Right ventricle myocardium inferior (tissue), 1 donor: ENCODE measurements at places on chromosomes 7 and 10. TPM values are rescaled to one million over a fixed set of nuclear protein-coding genes. Genes with fewer than 3 reads are reported as not detected.

The SPDYE5 gene
- total RNA-seq: not detected

- no peak for DNase-seq
These were observed 33.5 kb upstream of the DLD start for GRCh38 chr7:107857541-107857912.

- peak; percentile 79 for DNase-seq
These were observed 30.6 kb upstream of the PFKFB3 start for GRCh38 chr10:6171881-6172695.

- DNase-seq: no peak
These were observed 59.4 kb upstream of the NAMPT start for GRCh38 chr7:106344211-106344610.

The ZNF107 gene
- 1.7 TPM for total RNA-seq

GRCh38 chr10:130141460-130141859, 5.3 kb downstream of the GLRX3 start:
- no peak for DNase-seq

- DNase-seq: no peak
These were observed 35.6 kb downstream of the POLL start for GRCh38 chr10:101552442-101552841.

DNA sequence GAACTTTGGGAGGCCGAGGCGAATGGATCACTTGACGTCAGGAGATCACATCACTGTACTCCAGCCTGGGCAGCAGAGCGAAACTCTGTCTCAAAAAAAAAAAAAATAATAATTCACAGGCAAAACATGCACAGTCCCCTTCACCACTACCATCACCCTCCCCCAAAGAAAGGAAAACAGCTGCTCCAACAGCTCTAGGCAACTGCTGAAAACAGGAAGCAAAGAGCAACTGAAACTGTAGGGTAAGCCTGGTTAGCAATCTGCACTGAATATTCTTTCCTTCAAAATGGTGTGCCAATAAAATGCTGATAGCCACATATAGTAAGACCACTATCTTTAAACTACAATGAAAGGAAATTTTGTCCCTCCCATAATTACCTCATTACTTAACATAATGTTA, 11.8 kb downstream of the NT5C2 start:
- no peak for DNase-seq

The CDHR1 gene
- total RNA-seq: 0.65 TPM

The NPFFR1 gene
- not detected for total RNA-seq

GRCh38 chr7:467393-467828, 52.2 kb downstream of the PDGFA start:
- DNase-seq: no peak

- DNase-seq: peak; percentile 37
These were observed 1.4 kb downstream of the NUDT1 start for GRCh38 chr7:2243458-2243857.

- DNase-seq: no peak
These were observed 55.6 kb upstream of the SKAP2 start for GRCh38 chr7:26919906-26920493.

GRCh38 chr10:23258516-23258915, 66.4 kb downstream of the PTF1A start:
- DNase-seq: no peak

DNA sequence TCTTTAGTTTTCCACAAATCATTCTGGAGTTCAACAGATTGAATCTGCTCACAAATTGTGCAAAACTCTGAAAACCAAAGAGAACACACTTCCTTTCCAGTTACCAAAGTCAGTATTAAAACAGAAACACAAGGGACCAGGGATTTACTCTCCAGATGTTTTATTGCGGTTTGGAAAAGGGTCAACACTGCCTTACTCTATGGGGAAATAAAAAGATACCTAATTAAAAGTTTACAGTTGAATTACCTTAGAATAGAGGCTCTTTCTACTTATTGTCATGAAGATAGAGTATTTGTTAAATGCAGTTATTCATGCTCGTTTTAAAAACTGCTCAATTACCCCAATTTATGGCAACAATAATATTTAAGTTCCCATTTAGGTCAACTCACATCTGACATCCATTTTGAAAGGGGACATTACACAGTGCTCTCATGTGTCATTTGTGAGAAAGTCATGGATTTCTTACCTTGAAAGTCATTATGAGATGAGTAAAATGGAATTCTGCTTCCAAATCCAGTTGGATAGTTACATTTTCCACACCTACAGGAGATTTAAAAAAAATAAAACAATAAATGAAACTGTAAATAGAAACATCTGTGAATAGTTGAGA, 8.4 kb downstream of the LAMB1 start:
- DNase-seq: no peak

The SAP25 gene
- total RNA-seq: 0.84 TPM

DNA sequence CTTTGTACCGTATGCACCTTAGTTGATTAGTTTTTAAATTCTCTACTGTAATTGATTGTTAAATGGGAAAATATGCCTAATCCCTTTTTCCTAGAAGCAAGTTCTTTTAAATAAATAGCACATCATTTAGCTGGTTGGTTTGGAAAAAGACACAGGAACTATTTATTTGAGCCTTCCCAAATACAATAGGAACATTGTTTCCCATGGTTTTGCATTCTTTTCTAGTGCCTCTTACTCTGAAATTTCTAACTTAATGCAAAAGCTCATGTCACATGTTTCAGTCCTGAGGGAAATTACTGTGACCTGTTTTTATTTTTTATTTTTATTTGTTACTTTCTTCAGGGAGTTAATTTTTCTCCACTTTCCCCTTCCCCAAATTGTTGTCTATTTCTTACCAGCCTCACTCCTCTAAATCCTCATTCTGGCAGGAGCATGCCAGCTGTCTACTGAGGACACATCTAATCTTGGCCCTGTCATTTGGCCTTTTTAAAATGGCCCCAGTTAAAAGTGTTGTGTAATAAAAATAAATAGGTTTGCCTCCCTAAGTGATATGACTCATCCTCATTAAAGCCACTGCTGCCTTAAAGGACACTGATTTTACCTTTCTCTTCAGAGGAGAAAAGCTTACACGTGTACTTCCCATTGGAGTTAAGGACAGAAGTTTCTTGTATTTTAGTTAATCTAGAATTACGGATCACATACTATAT, 94.5 kb downstream of the PPP1R3A start:
- DNase-seq: no peak

DNA sequence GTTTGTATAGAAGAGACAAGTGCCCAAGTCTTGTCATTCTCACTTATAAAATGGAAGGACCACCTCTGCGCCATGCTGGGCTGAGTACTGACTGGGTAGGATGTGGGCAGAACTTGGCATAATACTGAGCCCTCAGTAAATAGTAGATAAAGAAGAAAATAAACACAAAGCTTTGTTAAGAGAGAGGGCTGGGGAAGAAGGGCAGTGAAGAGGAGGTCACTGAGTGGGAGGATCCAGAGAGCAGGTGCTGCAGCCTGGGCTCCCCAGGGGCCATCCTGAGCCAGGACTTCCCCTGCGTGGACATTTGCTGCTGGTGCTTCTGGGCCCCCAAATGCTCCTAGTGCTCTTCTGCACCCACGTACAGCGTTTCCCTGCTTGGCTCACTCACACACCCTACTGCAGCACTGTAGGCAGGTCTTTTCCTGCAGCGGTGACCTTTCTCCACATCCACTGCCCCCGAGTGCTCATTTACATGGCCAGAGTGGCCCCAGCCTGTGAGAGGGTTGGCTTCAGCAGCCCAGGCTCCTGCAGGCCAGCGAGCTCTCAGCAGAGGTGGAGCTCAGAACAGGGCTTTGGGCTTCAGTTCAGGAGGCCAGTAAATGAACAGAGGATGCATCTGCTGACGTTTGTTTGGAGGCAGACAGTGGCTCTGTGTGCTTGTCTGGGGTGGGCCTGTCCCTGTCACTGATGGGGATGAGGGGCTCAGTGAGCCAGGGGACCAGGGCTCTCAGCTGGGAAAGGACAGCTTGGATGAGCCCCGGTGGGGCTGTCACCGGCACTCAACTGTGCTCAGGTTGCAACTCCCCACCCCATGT, 164.6 kb downstream of the ADARB2 start:
- no peak for DNase-seq

GRCh38 chr10:42998481-42999384, 78.1 kb upstream of the RET start:
- DNase-seq: no peak

The SMIM30 gene
- 117 TPM for total RNA-seq

The MOGAT3 gene
- not detected for total RNA-seq

GRCh38 chr10:11891776-11892486, 68.8 kb downstream of the PROSER2 start:
- no peak for DNase-seq

The LRRC17 gene
- 2.1 TPM for total RNA-seq

DNA sequence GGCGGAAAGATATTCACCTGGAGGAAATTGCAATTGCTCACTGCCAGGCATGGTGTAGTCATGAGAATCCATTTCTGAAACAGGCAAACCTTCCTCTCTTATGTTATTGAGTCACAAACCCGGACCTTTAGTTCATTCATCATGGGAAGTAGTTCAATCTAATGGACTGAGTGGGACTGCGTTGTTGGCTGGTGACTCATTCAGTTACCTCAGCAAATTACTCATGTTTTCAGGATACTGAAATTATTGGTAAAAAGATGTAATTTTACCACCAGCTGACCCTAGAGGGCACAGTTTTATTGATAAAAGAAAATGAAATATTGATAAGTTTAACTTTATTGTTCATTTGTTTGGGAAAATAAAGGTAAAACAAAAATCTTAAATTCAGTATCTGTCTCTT, 1194.4 kb upstream of the SORCS1 start:
- DNase-seq: no peak

- no peak for DNase-seq
These were observed 18.4 kb downstream of the VSTM4 start for GRCh38 chr10:49096890-49097445.

The CUEDC2 gene
- 84.5 TPM for total RNA-seq

The SMKR1 gene
- not detected for total RNA-seq

- no peak for DNase-seq
These were observed 140.7 kb upstream of the AGK start for GRCh38 chr7:141410353-141411000.

- no peak for DNase-seq
These were observed 9.6 kb downstream of the PDZD8 start for GRCh38 chr10:117365612-117366011.

The PAX2 gene
- total RNA-seq: not detected

DNA sequence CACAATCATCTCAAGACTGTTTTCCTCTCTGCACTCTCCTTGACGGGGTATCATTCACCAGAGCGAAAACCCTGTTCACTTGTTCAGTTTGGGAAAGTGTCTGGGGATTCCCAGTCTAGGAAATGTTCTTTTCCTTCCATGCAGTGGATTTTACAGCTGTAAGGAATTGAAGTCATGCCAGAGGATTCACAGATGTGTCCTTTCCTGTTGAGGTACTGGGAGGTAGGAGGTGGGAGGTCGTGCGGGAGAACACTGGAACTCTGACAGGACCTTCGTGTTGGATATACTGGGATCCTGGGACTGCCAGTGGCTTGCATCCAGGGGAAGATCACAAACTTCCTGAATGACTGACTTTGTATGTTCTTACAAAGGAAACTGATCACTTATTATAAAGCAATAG, 185.5 kb downstream of the BMPER start:
- no peak for DNase-seq

The HTR7 gene
- total RNA-seq: not detected

GRCh38 chr10:61810263-61810662, 91.2 kb upstream of the ARID5B start:
- no peak for DNase-seq

The OGDHL gene
- 1.9 TPM for total RNA-seq

DNA sequence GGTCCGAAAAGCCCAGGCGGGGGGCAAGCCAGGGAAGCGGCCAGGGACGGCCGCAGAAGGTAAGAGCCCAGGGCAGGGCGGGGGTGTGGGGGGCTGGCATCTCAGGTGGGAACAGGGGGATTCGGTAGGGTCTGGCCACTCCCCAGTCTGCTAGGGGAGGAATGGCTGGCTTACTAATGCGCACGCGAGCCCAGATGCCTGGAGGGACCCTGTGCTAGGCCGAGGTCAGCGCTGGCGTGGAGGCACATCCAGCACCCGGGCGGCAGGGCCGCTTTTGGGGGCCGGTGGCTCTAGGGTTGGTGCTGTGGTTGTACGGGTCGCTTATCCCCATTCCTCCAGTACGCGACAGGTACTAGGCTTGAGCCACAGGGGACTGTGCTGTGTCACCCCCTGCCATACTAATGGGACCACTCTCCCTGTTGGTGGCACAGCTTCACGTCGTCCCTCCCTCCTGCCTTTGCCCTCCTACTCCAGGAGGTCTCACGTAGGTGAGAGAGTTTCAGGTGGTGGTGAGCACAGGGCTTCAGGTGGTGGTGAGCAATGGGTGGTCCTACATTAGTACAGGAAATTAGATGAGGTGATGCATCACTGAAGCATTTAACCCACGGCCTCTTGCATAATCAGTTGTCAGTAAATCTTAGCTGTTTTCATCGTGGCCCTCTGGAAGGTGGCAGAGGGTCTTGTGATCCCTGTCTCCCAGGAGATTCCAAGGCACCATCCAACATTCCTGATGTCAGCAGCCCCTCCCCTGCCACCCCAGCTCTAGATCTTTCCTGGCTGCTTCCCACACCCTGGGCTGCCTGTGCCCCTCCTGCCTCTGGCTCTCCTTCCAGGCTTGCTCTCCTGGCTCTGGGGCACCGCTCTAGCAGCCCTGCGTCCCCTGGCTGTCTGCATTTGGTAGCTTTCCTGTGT, 971 bp downstream of the AEBP1 start:
- peak; percentile 65 for DNase-seq

The OR6B1 gene
- total RNA-seq: not detected

The MYL7 gene
- 3,838 TPM for total RNA-seq

The ACSM6 gene
- total RNA-seq: not detected

The AKR1C3 gene
- total RNA-seq: 40.5 TPM

- no peak for DNase-seq
These were observed 40.0 kb upstream of the SRI start for GRCh38 chr7:88259656-88260380.

DNA sequence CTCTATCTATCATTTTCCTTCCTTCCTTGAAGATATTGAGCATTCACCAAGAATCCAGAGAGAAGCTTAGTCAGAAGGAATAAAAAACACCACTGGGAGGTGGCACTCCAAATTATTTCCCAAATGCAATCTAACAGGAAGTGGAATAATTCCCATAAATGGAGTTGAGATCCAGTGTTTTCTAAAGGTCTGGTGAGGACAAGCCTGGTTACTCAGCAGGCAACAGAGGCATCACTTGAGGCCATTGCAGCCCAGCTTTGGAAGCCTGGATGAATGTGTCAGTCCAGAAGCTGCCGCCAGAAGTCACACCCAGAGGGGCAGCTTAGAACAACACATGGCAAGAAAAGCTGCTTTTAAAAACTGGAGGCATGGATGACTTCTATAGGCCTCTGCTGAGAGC, 288.9 kb upstream of the KLF6 start:
- DNase-seq: peak; percentile 71

The CTTNBP2 gene
- 1.5 TPM for total RNA-seq

- DNase-seq: no peak
These were observed 8.4 kb upstream of the MARVELD1 start for GRCh38 chr10:97705006-97705670.

GRCh38 chr7:151539088-151539671, 19.5 kb upstream of the RHEB start:
- peak; percentile 68 for DNase-seq

DNA sequence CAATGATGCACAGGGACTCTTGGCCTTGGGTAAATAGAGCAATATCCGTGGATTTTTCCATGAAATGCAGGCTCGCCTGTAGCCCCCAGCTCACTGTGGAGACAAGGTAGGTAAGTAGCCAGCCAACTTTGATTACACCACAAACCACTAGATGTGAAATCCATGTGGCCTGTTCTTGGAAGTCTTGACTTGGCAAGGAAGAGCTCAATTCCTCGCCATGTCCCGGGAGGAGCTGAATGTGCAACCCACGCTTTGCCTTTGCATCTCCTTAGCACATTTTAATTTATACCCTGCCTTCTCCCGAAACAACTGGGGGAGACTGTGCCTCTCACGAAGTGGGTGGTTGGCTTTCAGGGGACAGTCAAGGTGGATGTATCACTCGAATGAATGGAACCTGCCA, 347.7 kb upstream of the MKI67 start:
- no peak for DNase-seq

- DNase-seq: no peak
These were observed 77.4 kb downstream of the WIPF3 start for GRCh38 chr7:29883462-29884398.
